ENCODE measurements at places on chromosomes 4 and X. TPM values are rescaled to one million over a fixed set of nuclear protein-coding genes. Genes with fewer than 3 reads are reported as not detected.

TLR2 gene
- 4.5 TPM for total RNA-seq

ART3 gene
- total RNA-seq: not detected

POU4F2 gene
- not detected for total RNA-seq

CCDC120 gene
- 7.1 TPM for total RNA-seq

CT55 gene
- not detected for total RNA-seq

SMPX gene
- not detected for total RNA-seq

PNMA6F gene
- not detected for total RNA-seq

CRLF2 gene
- total RNA-seq: 11.5 TPM

GSPT2 gene
- total RNA-seq: 13.2 TPM

USP17L21 gene
- total RNA-seq: not detected

FAM236A gene
- total RNA-seq: not detected

TRO gene
- 1.2 TPM for total RNA-seq

DUX4 gene
- total RNA-seq: 0.09 TPM

ERVMER34-1 gene
- not detected for total RNA-seq

TNMD gene
- total RNA-seq: not detected

FAM9B gene
- 0.11 TPM for total RNA-seq

ADH1A gene
- not detected for total RNA-seq

PPEF2 gene
- total RNA-seq: 0.52 TPM

S100G gene
- not detected for total RNA-seq

TBC1D1 gene
- 53.6 TPM for total RNA-seq

SSX4B gene
- not detected for total RNA-seq

WAS gene
- total RNA-seq: 160 TPM

AMER1 gene
- 3.7 TPM for total RNA-seq

CYLC1 gene
- total RNA-seq: not detected

TMEM150C gene
- total RNA-seq: not detected

VCX3B gene
- not detected for total RNA-seq

FGF2 gene
- 0.30 TPM for total RNA-seq

CT45A1 gene
- not detected for total RNA-seq
